ENCODE measurements at places on chromosomes 11 and 22.

- no peak for DNase-seq
Measured at GRCh38 chr11:18309691-18310090, 12.2 kb downstream of the HPS5 start.

DNA sequence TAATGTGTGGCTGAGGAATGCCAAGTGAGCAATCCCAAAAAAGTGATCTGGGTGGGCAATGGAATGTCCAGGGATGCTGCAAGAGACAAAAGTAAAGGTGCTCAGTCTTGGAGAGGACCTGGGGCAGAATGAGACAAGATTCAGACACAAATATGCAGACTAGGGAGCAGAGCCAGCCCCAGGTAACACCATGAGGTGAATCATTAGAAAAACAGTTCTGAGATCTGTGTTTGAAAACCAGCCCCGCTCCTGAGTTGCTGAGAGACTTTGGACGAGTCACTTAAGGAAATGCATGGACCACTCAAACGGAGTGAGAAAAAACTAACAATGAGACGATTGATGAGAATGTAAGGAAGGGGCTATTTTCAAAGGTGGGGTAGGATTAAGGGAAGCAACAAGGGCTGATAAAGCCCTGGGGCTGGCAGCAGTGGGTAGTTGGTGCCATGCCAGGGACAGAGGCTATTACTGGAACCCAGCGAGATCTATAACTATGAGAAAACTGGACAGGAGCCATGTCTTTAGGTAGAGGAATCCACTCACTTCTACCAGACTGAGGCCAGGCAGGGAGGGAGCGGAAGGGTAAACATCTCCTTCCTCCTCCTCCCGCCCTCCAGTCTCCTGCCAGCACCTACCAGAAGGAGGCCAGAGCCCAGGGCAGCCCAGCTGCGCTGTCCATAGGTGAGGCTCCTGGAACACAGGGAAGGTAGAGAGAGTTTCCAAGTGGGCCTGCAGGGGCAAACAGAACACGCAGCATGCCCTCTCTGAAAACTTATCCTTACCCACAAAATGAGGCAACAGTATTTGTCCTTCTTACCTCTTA, 130.4 kb upstream of the TEAD1 start:
- DNase-seq = no peak

DNA sequence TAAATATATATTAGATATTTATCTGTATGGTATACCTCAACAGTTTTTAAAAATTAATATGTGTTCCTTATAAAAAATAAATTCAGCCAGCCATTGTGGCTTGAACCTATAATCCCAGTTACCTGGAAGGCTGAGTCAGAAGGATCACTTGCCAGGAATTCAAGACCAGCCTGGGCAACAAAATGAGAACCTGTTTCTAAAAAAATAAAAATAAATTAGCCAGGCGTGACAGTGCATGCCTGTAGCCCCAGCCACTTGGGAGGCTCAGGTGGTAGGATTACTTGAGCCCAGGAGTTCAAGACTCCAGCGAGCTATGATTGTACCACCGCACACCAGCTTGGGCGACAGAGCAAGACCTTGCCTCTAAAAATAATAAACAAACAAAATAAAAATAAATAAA, 54.9 kb downstream of the PHF21A start:
- no peak for DNase-seq

DNA sequence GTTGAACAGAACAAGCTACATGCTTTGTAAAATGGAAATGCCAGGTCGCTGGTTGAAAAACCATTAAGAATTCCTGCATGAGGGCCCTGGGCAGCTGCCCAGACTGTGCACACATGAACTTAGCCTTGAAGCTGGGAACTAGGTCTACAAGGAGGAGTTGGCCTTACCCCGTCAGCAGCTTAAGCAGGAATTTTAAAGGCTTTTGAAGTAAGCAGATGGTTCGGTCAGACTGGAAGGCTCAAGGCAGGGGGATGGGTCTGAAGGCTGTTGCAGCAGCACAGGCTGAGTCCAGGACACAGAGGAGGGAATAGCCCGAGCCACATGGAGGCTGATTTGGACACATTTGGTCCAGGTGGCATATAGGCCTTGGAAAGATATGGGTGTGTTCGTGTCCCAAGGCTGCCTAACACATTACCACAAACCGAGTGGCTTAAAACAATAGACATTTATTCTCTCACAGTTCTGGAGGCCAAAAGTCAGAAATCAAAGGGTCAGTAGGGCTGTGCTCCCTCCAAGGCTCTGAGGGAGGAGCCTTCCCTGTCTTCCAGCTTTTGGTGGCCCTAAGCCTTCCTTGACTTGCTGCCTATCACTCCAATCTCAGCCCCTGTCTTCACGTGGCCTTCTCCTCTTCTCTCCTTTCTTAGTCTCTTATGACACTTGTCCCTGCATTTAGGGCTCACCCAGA, 11.6 kb downstream of the LIF start:
- no peak for DNase-seq

- no peak for DNase-seq
Measured at GRCh38 chr11:14687456-14687855, 43.9 kb downstream of the PDE3B start.

GRCh38 chr11:33064033-33064825, 24.9 kb downstream of the TCP11L1 start:
- no peak for DNase-seq

DNA sequence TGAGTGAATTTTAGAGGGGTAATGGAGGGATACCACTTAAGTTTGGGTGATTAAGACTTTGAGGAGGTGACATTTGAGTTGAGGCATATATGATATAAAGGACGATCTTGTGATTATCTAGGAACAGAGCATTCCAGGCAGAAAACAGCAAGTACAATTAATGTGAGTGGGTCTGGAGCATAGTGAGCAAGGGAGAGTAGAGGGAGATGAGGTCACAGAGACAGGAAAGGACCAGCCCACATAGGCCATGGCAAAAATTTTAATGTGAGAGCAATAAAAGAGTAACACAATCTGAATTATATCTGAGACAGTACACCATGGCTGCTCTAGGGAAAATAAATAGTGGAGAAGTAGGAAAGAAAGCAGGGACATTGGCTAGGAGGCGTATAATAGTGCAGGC, 14.5 kb upstream of the HSPA8 start:
- no peak for DNase-seq

GRCh38 chr22:45399712-45400445, 13.5 kb downstream of the SMC1B start:
- no peak for DNase-seq

DNA sequence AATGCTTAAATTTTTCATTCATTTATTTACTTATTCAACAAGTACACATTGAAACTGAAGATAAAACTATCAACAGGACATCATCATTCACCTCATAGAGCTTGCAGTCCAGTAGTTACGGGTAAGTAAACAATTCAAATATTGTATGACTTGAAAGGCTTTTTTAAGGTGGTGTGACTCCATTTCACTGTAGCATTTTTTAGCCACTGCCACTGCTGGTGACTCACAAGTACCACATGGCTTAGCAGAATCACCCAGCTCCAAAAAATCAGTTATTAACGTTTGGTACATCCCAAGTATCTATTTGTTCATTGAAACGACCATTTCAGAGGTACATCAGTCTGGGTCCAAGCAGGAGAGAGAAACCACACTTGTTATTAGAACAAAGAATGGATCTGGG, 427.9 kb upstream of the DDI1 start:
- DNase-seq = no peak

GRCh38 chr22:30634471-30635233, 929 bp upstream of the SLC35E4 start:
- DNase-seq = peak; percentile 34

DNA sequence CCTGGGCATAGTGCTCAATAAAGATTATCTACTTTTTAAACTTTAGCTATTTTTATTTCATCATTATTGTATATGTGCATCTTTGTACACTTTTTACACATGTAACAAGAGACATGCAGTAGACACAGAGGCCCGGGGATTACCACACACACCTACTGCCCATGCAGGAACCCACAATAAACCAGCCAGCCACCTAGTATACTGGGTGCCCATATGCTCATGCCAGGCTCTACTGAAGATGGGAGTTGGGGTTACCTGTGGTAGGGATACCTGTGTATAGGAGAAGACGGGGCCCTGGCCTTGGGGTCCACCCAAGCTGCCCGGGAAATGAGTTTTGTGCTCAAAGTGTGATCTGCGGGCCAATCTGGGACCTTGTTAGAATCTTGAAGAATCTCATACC, 31.2 kb upstream of the P2RY2 start:
- peak; percentile 35 for DNase-seq

DNA sequence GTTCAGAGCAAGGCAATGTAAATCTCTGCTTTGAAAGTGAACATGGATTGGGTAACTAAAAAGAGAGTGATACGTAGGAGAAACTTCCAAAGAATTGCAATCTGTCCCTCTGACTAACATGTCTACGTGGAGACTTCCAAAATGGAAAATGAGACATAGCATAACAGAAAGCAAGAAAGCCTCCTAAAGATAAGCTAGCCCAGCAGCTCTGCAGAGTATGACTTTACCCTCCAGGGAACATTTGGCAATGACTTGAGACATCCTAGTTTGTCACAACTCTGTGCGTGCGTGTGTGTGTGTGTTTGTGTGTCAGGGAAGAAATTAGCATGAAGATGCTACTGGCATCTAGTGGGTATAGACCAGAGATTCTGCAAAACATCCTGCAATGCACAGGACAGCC, 817.4 kb downstream of the NTM start:
- DNase-seq = no peak

DNA sequence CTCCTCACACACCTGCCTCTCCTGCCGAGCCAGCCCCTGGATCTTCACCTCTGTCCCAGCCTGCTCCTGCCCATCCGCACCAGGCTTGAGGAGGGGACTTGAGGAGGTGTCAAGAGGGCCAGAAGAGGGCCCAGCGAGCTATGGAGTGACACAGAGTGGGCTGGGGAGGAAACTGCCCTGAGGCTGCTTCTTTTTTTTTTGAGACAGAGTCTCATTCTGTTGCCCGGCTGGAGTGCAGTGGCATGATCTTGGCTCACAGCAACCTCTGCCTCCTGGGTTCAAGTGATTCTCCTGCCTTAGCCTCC, 21.9 kb upstream of the CDON start:
- DNase-seq = no peak

DNA sequence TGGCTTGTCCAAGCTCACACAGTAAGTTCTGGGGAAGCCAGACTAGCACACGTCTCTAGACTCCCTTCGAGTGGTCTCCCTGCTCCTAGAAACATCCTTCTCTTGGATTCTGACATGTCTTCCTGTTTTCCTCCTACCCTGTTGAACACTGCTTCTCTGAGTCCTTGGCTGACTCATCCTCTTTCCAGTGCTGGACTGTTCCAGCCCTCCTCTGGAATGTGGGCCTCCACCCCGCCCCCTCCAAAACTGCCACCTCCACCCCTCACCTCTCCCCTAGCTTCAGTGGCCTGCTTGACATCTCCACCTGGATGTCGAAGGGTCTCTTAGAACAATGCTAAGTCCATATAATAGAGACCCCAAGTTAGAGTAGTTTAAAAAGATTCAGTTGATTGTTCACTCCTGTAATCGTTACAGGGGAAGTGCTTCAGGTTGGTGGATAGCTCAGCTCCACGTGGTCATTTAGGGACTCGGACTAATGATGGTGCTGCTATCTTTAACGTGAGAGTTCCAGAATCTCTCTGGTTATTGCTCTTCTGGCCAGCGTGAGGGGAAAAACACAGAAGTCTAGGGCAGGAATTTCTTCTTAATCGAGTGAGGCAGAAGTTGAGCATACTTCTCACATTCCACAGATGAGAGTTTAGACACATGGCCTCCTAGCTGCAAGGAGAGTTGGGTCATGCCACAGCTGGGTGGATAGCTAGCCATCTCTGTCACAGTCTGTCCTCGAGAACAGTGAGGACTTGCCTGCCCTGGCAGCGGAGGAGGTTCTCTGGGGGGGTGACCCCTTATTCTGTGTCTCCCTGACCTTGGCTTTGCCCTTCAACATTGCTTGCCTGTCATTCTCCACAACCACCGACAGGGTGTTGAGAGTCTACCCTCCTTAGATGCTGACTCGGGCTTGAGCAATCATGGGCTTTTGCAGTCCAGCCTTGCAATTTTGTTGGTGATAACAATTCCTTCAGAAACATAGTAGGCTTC, 4.7 kb upstream of the C11orf96 start:
- DNase-seq = no peak

GRCh38 chr11:23778971-23779370, 717.9 kb upstream of the LUZP2 start:
- no peak for DNase-seq

GRCh38 chr11:69797156-69797555, 22.0 kb upstream of the FGF4 start:
- DNase-seq = no peak

DNA sequence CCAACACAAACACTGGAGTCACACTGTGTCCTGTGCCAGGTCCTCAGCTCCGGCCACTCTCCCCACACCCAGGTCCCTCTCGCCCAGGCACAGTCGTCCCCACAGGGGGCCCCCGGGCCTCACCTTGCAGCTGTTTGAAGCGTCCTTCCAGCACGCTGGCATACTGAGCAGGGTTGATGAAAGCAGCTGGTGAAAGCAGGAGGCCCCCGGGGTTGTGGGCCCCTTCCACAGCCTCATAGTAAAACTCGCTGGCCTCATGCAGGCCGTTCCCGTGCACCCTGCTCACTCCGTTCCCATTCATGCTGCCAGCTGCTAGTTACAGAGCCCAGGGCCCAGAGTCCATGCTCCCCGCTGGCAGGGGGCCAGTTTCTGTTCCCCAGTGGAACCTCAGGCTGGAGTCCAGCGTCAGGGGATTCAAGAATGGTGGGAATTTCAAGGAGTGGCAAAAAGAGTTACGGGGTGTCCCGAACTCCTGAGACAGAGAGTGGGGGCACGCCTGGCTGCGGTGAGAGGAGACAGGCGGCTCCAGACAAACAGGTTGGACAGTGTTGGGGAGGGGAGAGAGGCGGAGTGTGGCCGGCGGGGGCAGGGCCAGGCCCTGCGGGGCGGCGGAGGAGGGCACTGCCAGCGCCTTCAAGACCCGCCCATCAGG, 10.6 kb downstream of the SPTBN2 start:
- DNase-seq = no peak

- DNase-seq = no peak
Measured at GRCh38 chr22:39417641-39418040, 18.1 kb downstream of the TAB1 start.

DNA sequence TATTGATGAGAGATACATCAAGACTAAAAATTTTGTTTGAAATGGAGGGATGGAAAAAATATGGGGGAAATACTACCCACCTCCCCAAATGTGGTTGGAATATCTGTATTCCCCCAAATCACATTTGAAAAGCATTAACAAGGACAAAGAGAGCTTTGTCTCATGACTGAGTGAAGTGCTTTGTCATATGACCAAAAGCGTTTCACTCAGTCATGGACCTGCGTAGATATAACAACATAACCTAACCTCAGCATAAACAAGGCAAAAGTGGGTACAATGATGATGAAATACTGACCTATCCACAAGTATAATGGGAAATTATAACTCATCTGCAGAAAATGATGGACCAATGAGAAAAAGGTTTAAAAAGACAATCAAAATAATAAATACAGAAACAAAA, 418.3 kb downstream of the TBC1D22A start:
- no peak for DNase-seq

DNA sequence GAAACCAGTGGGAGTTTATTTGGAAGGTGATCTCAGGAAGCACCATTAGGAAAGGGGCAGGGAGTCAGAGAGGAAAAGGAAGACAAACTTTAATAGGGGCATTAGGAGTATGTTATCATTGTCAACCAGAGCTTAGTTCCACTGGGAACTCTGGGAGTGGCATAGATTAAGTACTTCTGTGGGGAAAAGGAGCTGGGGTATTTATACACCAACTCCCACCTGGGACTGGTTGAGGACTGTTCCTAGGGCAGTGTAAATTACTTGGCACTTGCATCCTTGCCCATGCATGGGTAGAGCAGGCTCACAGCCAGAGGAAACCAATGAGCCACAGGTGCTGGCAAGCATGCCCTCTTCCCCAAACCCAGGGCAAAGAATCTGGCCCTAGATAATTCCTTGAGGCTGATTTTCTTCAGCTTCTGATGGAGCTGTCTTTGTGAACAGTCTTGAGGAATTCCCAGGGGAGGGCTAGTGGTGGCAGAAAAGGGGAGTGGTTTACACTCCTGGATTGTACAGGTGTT, 541.2 kb downstream of the MIAT start:
- DNase-seq = no peak

Data from GF-D8 (cell line).